ENCODE measurements at places on chromosomes 13 and 19. TPM values are rescaled to one million over a fixed set of nuclear protein-coding genes. Genes with fewer than 3 reads are reported as not detected.

Gene ZNF681
- total RNA-seq: 0.36 TPM

Gene S1PR4
- total RNA-seq: not detected

Gene TRMT1
- total RNA-seq: 19.2 TPM

Gene NRTN
- not detected for total RNA-seq

Gene ZNF154
- total RNA-seq: 2.3 TPM

Gene MBD3L5
- total RNA-seq: not detected

Gene GARIN5A
- not detected for total RNA-seq

Gene APLP1
- total RNA-seq: 8.6 TPM

Gene ZNF563
- total RNA-seq: 1.6 TPM

Gene KLF2
- 2.2 TPM for total RNA-seq

Gene ZNF285
- total RNA-seq: 1.6 TPM

Gene KIR2DL1
- total RNA-seq: not detected

Gene CFD
- 25.8 TPM for total RNA-seq

Gene ZFP82
- 12.6 TPM for total RNA-seq

Gene LIN37
- total RNA-seq: 15.3 TPM

Gene CEACAM7
- total RNA-seq: not detected

Gene LHFPL6
- 109 TPM for total RNA-seq

Gene SPIB
- total RNA-seq: not detected

Gene BRME1
- 1.5 TPM for total RNA-seq

Gene TBXA2R
- total RNA-seq: 0.49 TPM

Gene SULT2A1
- total RNA-seq: not detected

Gene TMEM190
- not detected for total RNA-seq

Gene CHERP
- 8.0 TPM for total RNA-seq

Gene C3
- 93.5 TPM for total RNA-seq

Gene ZNF225
- total RNA-seq: 10.8 TPM

Gene ZNF471
- total RNA-seq: 2.5 TPM

Gene SNRPA
- 29.8 TPM for total RNA-seq

Gene FUT3
- not detected for total RNA-seq

Gene KCNC3
- not detected for total RNA-seq

Gene HMG20B
- 219 TPM for total RNA-seq

Gene UBE2L5
- total RNA-seq: not detected

Gene SLC17A7
- 0.49 TPM for total RNA-seq

Gene STOML3
- total RNA-seq: not detected

Gene CDC34
- 65.8 TPM for total RNA-seq

Gene CEACAM4
- total RNA-seq: not detected

Gene FLT3LG
- 5.4 TPM for total RNA-seq

Gene ATP4B
- total RNA-seq: not detected

Gene SYNGR4
- not detected for total RNA-seq

Gene SHISA7
- total RNA-seq: not detected

All from fibroblast of the aortic adventitia (primary cell).